Daoy (cell line): ENCODE measurements at places on chromosomes 3 and 15. TPM values are rescaled to one million over a fixed set of nuclear protein-coding genes. Genes with fewer than 3 reads are reported as not detected.

GRCh38 chr3:190375246-190375645 lies 12.7 kb upstream of the CLDN16 start:
- no peak for DNase-seq

The ILDR1 gene
- not detected in 2 replicates for total RNA-seq

GRCh38 chr3:57787867-57788623 lies 31.9 kb downstream of the SLMAP start:
- no peak for DNase-seq

DNA sequence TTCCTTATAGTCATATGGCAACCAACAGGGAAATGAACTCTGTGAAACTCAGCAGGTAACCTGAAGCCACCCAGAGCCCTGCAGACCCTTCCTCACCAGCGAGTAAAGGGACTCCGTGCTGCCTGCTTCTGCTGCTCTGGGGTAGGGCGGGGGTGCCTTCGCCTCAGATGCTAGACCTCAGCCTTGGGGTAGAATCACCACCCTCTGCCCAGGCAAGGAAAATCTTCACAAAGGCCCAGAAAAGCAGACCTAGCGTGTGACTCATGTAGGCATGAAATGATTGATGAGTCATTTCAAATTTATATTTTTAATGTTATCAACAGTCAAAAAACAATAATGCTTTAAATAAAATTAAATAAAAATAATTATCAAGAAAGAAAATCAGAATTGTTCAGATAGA lies 6.6 kb downstream of the STIMATE start:
- no peak for DNase-seq

- no peak for DNase-seq
Observed at GRCh38 chr3:67033079-67033478, 35.0 kb downstream of the KBTBD8 start.

The NEK11 gene
- 8.6 and 16.4 TPM in 2 replicates for total RNA-seq

The ATP13A4 gene
- not detected in 2 replicates for total RNA-seq

- no peak for DNase-seq
Observed at GRCh38 chr3:47444103-47444502, 31.6 kb downstream of the SCAP start.
